Effector CD4-positive, alpha-beta T cell (primary cell): ENCODE measurements at places on chromosomes 16 and 17.

DNA sequence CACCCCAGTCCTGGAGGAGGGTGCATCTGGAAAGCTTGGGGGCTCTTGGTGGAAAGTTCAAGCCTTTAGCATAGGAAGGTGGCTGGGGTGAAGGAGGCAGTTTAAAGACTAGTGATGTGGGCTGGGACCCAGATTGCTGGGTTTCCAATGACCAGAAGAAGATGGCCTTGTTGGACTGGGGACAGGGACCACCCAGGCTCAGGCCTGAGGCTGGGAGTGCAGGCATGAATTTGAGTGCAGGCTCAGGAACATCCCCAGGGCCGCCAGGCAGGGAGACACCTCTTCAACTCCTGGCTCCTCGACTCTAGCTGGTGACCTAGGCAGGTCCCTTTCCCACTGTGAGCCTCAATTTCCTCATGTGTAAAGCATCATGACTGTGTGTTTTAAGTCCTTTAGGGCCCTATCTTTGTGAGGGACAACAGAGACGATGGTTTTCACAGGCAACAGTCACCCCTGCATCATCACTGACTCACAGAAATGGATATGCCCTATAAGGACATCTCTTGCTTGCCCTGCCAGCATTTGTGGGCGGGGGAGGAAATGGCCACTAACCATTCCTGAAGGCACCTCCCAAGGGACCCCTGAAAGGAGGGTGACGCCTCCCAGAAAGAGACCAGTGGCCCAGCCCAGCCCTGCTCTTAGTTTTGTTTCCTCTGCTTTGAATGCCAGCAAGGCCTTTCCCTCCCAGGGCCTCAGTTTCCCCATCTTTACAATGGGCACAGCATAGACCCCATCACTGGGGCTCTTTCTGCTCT, 11.1 kb downstream of the NLRC5 start:
- DNase-seq: no peak

- no peak for DNase-seq
Observed at GRCh38 chr16:82829301-82829700, 202.5 kb downstream of the CDH13 start.

GRCh38 chr16:84774810-84775209, 45.0 kb upstream of the CRISPLD2 start:
- no peak for DNase-seq

GRCh38 chr17:81962499-81963441, 1.8 kb upstream of the NOTUM start:
- DNase-seq: no peak

- no peak for DNase-seq
Observed at GRCh38 chr17:72913142-72913682, 179.3 kb downstream of the SLC39A11 start.
